ENCODE measurements at places on chromosomes 2 and 18. TPM values are rescaled to one million over a fixed set of nuclear protein-coding genes. Genes with fewer than 3 reads are reported as not detected.

The IL1R1 gene
- total RNA-seq = 12.6 TPM

- no peak for DNase-seq
These were observed 218.6 kb downstream of the IRS1 start for GRCh38 chr2:226581004-226581403.

DNA sequence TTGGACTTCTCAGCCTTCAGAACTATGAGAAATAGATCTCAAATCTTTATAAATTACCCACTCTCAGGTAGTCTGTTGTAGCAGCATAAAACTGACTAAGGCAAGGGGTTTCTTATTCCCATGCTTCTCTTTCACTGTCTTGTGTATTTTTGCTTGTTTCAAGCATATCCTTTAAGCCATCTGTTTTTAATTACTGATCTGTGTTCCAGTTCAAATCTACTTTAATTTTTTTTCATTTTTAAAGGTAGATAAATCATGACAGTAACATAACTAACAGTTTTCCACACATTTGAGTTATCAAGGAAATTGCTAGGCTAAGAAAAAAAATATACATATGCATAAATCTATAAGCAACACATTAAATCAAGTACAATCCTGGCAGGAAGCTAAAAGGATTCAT, 317.9 kb upstream of the TNP1 start:
- DNase-seq = no peak

GRCh38 chr18:48360376-48361021, 48.7 kb downstream of the ZBTB7C start:
- DNase-seq = no peak

DNA sequence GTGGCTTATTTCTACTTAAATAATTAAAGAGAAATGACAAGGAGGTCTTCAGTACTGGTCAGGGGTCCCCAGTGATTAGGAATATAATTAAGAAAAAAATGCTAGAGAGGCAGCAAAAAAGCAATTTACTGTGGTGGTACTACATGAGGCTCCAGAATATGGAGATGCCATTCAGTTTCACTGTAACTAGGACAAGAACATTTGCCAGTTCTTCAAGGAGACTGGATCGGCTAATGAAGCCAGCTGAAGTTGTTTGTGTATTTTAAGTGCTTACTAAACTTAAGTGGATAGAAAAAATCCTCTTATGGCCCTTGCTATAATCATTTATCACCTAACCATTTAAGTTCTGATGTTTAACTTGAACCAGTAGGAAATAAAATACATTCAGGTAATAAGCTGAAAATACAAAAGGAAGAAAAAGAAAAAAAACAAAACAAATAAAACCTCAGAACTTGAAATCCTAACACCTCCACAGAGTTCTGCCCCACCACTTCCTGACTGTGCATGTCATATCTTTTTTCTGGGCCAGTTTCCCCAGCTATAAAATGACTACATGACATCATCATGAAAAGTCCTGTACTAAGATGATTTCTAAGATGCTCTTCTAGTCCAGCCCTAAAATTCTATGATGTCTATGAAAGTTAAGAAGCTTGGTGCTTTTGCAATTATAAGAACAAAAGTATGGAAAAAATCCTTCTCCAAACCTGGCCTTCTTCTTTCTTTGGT, 98.0 kb downstream of the TRABD2A start:
- no peak for DNase-seq
